ENCODE measurements at places on chromosomes 5 and 9.

DNA sequence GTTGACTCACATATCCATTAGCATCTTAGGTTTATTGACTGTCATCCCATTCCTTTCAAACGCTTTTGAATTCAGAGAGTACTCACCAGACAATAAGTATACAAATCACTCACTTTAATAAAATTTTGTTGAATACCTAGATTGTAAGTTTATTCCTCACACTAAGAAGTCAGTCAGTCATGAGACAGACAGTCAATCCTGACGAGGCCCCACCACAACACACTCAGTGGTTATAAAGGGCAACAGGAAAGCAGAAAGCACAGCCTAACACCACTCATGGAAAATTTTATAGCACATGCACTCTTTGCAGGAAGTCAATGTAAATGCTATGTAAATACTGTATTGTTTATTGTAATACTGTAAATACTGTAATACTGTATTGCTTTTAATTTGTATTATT, 176.3 kb upstream of the PTGER4 start:
- peak; percentile 35 for DNase-seq

GRCh38 chr5:163635631-163636030, 130.2 kb downstream of the MAT2B start:
- DNase-seq, result no peak

- no peak for DNase-seq
Measured at GRCh38 chr9:120109242-120109641, 470.7 kb downstream of the CDK5RAP2 start.

DNA sequence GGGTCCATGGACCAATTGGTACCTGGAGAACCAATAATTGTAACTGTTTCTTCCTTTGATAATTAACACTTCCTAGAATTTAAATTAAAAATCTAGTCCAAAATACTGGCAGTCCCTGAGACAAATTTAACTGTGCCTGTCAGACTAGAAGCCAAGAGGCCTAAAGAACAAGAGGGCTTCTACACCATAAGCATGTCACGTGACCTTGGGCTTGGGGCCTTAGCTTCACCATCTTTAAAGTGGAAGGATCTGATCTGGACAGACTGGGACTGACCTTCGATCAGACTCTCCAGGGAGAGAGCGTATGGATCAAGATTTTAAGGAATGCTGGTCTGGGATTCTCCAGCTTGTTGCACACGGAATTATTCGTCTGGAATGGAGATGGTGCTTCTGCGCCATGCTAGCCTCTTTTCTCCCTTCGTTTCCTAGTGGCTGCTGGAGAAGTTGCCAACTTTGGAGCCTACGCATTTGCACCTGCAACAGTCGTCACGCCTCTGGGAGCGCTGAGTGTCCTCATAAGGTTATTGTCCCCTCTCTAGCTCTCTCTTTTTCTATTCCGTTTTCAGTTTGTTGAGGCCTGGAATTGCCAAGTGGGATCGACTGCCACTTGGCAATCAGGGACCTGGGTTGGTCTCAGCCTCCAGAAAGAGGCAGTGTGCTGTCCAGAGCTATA, 8.4 kb downstream of the NIPAL4 start:
- no peak for DNase-seq

- DNase-seq, result no peak
Measured at GRCh38 chr5:1473746-1474145, 28.5 kb upstream of the SLC6A3 start.

DNA sequence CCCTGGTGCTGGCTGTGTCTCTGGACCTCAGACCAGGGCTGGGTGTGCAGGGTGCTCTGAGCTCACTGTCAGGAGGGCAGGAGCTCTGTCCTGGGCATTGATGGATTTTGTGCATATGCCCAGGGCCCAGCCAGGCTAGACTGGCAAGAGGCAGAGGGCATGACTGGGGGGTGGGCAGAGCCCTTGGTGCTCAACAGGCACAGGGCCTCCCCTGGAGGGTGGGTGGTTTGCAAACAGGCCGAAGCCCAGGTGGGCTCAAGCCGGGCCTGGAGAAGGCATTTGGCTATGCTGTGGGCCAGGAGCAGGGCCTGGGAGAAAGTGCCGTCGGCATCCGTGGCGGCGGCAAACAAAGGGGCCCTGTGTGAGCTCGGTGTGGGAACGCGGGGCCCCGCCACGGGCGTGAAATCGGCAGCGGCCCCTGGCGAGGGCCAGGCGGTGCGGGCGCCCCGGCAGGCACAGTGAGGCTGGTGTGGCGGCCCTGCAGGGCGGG, 1.9 kb upstream of the NRARP start:
- DNase-seq, result no peak

- no peak for DNase-seq
Measured at GRCh38 chr9:9970514-9970913, 642.3 kb downstream of the PTPRD start.

DNA sequence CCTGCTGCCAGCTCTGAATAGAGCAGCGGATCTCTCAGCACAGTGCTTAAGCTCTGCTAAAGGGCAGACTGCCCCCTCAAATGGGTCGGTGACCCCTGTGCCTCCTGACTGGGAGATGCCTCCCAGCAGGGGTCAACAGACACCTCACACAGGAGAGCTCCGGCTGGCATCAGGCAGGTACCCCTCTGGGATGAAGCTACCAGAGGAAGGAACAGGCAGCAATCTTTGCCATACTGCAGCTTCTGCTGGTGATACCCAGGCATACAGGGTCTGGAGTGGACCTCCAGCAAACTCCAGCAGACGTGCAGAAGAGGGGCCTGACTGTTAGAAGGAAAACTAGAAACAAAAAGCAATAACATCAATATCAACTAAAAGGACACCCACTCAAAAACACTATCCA, 131.6 kb downstream of the TMEM232 start:
- no peak for DNase-seq

DNA sequence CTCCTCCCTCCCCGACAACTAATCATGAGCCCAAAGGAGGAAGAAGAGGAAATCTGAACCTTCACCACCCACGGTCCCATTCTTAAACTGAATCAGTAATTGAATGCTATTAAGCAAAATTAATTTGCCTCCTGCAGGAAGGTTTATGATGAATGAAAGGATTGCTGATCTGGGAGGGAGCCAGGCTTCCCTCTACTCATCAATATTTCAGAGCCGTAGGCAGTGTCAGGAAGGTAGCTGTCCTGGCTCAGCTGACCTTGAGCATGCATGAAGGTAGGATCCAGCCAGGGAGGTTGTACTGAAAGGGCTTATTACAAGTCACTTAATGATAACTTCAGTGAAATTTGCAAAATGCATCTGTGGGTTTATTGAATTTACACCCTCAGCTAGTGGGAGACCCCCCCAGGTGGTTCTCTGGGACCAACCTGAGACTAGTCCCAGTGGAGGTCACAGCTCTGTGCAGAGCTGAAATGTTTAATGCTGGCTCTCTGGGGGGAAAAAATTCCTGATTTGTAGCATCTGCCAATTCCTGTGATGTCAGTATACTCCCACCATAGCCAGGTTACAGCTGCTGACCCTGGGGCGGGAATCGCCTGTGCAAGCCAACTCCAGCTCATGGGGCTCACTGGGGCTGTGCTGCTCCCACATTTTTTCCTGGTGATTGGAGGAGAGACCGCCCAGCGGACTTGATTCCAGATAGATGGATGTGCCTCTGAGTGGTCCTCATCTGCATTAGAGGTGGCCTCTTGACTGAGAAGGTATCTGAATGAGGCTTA, 47.9 kb upstream of the NCS1 start:
- no peak for DNase-seq

DNA sequence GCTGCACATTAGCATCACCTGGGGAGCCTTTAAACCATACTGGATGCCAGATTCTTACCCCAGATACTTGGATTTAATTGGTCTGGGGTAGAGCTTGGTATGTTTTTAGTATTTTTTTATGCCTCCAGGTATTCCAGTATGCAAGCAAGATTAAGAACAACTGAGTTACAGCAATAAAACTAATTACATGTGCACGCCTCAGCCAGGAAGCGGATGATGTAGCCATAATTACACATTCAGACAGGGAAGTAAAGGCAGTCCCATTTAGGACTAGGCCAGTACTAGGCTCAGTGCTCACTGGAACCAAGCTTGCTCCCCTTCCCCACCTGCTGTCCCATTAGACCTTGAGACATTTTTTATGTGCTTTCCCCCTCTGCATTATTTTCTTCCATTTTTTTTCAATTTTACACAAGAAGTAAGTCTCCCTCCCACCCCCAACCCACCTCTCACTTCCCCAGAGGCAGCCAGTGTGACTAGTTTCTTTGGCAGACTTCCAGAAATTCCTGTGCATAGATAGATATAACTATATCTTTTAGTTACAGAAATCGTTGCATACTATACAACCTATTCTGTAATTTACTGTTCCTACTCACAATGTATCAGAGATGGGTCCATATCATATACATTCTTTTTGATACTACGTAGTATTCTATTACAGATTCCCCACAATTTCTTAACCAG, 7.1 kb upstream of the GNAQ start:
- no peak for DNase-seq

GRCh38 chr9:34568133-34568532, 21.4 kb downstream of the CNTFR start:
- no peak for DNase-seq

DNA sequence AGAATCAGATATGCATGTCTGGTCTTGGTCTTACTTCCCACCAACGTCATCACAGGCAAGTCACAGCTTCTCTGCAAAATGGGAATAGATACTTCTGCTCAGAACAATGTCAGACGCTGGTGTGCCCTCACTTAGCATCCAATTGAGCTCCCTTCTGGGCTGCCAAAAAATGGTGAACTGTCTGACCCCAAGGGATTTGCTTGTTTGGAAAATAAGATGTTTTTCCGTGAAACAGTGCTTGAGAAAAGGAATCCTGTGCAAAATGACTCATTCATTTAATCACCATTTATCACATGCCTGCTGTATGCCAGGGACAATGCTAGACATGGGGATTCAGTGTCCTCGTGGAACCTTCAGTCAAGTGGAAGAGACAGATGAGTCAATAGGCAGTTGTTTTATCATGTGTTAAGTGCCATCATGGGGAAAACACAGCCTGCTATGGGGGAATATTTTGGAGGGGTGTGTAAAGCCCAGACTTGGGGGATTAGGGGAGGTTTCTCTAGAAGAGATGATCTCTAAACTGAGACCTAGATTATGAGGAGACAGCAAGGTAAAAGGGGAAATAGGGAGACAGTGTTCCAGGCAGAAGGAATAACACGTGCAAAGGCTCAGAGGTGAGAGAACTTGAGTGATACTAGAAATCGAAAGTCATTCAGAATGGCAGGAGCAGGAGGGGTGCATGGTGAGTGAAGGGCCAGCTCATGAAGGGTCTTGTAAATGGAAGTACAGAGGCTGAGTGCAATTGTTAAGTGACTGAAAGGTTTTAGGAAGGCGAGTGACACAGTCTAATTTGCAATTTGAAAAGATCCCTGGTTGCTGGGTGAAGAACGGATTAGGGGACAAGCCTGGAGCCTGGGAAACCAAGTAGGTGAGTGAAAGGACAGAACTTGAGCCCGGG, 3.9 kb downstream of the NIPAL4 start:
- DNase-seq, result no peak

DNA sequence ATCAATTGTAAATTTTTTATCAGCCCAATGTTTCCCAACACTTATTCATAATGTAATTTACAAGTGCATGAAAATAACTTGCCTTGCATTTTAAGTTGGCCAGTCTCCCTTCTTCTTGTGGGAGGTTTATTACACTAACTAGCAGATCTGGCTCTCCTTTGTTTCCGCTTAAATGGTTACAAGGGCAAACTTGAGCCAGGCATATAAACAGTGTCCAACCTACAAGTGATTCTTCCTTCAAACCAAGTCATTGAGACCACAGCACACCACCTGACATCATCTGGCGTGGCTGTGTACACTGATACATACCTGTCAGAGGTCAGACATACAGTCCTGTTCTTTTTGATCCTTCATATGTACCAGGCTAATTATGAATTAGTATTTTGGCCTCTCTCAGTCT, 80.1 kb downstream of the ALDH1A1 start:
- DNase-seq, result no peak

DNA sequence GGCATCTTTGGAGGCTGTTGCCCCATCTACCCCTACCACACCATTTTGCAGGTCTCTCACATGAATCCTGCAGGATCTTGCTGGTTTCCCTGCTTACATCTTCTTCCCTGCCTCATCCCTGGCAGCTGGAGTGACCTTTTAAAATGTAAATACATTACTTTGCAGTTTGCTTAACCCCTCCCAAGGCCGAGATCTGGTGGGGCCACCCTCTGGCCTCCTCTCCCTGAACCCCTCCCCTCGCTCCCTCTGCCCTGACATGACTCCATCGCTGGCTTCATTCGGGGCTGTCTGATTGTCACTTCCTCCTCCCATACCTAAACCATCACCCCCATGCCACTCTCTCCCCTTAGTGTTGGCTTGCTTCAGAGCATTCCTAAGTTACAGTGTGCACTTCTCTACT, 12.6 kb upstream of the PALM2AKAP2 start:
- no peak for DNase-seq

GRCh38 chr5:88725454-88725853, 157.5 kb downstream of the MEF2C start:
- no peak for DNase-seq

- DNase-seq, result no peak
Measured at GRCh38 chr5:141826674-141827073, 51.5 kb downstream of the PCDH1 start.

GRCh38 chr5:60514152-60514551, 185.8 kb downstream of the DEPDC1B start:
- no peak for DNase-seq

- DNase-seq, result no peak
Measured at GRCh38 chr9:76302947-76303550, 91.2 kb downstream of the RFK start.

DNA sequence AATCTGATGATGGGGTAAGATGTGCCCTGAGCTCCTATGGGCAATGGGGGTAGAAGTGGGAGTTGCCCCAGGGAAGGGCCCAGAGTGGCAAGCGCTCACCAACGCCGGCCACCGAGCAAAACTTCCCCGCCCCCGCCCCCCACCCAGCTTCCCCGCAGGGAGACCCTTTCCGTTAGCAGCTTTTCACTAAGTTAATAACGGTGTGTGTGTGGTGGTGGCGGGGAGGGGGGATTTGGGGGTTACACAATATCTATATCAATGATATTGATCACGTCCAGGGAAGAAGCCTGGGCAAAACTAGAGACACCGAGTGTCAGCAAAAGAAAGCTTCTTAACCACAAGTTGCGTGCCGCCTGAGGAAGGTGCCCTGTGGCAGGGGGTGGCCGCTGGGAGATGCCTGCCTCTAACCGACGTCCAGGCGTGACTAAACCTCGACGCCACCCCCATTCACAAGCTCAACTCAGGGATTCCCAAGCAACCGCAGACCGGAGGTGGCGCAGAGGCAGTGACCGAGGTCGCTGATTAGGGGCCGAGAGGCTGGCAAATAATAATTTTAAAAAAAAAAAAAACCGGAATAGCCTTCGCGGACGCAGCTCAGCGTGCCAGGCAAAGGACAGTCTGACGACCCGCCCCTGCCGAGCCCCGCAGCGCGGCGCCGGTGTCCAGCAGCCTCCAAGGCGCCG, 222.6 kb downstream of the MEF2C start:
- DNase-seq, result no peak

- DNase-seq, result no peak
Measured at GRCh38 chr5:50873595-50874277, 207.3 kb downstream of the PARP8 start.

Measured in activated CD4-positive, alpha-beta T cell treated with anti-CD3 and anti-CD28 coated beads for 4 hours (primary cell).